ENCODE measurements at places on chromosomes 11 and 22.

- no peak for DNase-seq
Observed at GRCh38 chr11:93525601-93526345, 17.4 kb downstream of the SMCO4 start.

GRCh38 chr11:3929232-3929631 is 73.8 kb downstream of the STIM1 start:
- no peak for DNase-seq

DNA sequence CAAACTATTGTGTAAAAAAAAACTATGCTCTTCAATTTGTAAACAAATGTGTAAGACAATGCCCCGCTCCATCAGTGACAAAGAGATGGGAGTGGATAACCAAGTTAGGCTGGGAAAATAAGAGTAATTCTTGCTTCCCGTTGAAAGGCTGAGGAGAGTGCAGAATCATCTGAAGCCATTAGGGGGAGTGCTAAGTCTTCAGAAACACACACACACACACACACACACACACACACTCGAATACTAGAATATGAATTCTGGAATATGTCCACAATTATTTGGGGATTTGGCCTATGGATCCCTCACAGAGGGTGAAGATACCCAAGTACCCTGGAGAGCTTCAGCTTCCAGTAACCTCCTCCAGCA is 27.8 kb upstream of the ROBO3 start:
- DNase-seq, result peak; percentile 23

DNA sequence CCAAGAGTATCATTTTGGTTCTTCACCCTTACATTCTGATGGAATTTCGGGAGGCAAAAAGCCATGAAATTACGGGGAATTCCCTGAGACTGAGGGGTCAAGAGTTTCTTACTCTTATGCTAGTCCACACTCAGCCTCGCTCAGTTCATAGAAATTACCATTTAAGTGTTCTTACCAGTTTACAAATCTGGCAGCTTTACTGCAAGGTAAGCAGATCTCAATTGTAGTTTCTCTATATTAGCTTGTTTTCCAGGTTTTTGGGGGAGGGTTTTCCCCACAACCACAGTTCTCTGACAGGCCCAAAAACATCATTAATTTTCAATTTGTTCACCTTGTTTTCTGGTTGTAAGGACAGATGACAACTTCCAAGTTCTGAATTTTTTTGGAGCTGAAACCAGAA is 1028.4 kb downstream of the FAM181B start:
- no peak for DNase-seq

DNA sequence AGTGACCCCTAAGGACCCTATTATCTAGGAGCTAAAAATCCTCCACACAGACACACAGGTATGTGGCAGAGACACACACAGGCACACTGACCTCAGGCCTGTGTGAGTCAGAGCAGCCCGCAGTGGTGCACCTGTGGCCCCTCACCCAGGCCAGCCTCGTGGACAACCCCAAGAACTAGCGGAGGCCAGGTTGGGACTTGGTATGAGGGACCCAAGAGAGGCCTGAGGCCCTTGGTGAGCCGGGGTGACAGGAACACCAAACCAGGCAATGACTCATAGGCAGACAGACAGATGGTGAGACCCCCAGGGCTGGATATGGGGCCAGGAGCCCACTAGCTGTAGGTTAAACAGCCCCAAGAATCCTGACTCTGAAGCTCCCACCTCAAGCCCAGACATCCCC is 6.0 kb downstream of the CASTOR1 start:
- DNase-seq, result no peak

DNA sequence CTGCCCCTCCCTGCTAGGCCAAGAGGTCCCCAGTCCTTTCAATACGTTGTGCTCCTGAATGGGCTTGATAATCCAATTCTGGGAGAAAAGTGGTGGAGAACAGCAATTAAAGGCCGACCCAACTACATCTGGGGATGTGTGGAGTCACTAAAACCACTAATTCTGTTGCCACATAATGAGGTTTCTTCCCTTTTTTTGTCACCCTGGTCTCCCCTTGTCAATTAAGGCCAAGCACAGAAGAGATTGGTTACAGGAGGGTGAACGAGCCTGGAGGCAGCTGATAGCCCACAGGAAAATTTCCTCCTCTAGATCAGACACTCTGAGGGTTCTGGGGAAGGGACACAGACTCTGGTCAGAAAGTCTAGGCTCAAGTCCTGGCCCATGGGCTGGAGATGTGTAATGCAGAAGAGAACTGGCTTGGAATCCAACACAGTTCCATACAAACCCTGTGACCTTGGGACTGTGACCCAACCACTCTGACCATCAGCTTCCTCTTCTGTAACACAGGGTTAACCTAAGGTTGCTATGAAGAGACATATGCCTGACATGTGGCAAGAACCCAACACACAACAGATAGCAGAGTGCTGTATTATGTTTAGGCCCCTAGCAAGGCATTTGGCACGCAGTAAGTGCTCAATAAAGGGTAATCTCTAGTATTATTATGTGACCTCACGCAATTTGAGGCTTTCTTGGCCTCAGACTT is 146.4 kb downstream of the CHST1 start:
- DNase-seq, result no peak

DNA sequence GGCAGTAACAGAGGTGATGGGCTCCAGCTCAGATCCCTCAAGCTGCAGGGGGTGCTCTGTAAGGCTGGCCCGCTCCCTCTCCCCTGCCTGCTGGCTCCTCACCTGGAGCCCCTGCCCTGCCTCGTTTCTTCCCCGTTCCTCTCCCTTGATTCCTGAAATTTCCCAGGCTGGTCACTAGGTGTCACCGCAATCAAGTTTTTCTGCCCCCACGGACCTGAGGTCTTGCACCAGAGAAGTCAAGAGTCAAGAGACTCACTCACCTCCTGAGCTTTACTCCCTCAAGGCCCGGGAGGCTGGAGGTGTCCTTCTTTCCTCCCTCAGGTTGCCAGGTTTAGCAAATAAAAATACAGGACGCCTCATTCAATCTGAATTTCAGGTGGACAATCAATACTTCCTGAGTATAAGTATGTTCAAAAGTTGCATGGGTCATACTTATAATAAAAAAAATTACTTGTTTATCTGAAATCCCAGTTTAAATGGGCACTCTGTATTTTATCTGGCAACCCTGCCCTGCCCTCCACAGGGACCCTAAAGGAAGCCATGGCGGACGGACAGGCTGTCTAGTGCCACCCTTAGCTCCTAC is 69.2 kb downstream of the SCUBE1 start:
- peak; percentile 27 for DNase-seq

- no peak for DNase-seq
Observed at GRCh38 chr11:112793416-112793815, 167.8 kb upstream of the NCAM1 start.

GRCh38 chr11:35525501-35526175 is at the start of gene PAMR1:
TSS of gene PAMR1 (minus strand) at chr11:35525616. CDS start at chr11:35525585, 31 bp downstream.
- no peak for DNase-seq

GRCh38 chr22:41925783-41926460 is 684 bp downstream of the TNFRSF13C start:
- DNase-seq, result peak; percentile 51

- no peak for DNase-seq
Observed at GRCh38 chr22:32839831-32840584, 38.5 kb downstream of the TIMP3 start.

DNA sequence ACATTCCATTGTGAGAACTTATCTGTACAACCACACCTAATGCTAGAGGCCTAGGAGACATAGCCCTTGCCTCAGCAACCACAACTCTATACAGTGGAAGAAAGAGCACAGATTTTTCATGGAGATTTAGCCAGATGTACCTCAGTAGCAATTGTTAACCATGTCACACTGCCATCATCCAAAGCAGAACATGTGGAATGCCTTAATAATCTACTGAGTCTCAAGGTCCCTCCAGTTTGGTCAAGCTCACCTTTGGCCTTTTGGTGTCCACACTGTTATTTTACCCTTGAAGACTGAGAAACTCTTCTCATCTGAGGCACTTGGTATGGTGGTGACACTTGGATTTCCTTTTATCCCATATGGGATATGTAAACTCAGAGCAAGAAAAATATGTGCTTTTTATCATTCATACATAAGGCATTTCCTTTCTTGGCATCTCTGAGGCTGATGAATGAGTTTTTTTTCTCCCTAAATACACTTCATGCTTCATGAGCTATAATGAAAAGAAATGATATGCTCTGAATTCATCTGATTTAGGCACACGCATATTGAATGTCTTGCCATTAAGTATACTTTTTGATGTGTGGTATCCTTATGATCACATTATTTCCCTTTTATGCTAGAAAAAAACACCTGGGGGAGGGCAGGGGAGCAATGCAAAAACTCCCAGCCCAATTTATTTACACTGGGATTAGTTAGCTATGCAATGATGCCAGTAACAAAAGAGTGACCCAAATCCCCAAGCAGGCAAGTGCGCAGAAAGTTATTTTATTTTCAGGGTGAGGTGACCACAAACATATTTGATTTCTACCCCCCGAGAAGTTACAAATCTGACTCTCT is 63.3 kb upstream of the ME3 start:
- no peak for DNase-seq

GRCh38 chr11:134999590-134999989 is 587.5 kb upstream of the B3GAT1 start:
- no peak for DNase-seq
